ENCODE measurements at places on chromosomes 12 and 14.

DNA sequence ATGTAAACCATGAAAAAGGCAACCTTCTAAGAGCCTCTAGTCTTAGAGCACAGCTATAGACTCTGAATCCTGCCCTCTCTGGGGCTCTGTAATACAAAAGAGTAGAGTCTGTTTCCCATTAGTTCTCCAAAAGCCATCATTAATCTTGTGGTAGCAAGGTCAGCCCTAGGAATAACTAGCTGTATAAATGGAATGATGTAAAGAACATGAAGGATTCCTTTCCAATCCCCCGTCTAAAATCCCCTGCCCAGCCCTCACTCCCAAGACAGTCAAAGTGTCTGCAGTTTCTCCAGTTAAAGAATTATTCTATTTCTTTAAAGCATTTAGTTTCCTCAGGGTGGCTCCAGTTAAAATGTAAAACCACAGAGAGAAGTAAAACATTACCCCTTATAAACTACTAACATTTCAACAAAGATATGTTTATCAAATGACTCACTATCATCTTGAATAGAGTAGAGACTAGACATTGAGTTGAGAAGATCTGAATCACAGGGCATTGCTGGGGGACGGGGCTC, 104.2 kb downstream of the ST8SIA1 start:
- no peak for DNase-seq

- DNase-seq, result no peak
Observed at GRCh38 chr14:90606434-90606833, 209.6 kb downstream of the CALM1 start.

GRCh38 chr12:4032924-4033615, 159.9 kb upstream of the PARP11 start:
- DNase-seq, result no peak

GRCh38 chr14:104563742-104564615, 15.6 kb upstream of the C14orf180 start:
- peak; percentile 72 for DNase-seq

DNA sequence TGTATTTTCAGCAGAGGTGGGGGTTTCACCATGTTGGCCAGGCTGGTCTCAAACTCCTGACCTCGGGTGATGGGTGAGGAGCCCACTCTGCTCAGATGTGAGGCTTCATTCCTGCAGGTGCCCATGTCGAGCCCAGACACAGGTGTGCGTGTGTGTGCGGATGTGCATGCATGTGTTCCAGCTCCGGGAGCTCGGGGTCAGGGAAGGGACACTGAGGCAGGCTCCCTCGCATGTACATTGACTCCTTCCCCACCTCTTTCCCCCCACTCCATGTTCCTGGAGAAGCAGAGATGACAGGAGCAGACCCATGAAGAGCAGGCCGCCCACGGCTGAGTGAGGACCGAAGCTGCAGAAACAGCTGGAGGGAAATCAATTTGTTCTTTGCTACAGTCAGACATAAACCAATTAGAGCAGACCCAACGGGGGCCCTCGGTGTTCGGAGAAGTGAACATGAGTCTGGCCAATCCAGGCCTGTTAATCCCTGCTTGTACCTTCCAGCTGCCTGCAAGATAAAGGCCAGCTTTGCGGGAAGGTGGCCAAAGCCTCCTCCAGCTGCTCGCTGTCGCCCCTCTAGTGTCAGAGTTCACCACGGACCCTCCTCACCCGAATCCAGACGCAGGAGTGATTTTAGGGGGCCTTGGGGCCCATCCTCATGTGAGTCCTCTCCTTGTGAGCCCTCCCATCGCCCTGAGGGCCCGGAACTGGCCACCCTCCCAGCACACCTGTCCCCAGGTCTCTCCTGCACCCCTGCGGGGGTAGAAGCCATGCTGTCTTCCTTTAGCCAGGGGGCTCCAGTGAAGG, 321.0 kb upstream of the RTL1 start:
- no peak for DNase-seq

DNA sequence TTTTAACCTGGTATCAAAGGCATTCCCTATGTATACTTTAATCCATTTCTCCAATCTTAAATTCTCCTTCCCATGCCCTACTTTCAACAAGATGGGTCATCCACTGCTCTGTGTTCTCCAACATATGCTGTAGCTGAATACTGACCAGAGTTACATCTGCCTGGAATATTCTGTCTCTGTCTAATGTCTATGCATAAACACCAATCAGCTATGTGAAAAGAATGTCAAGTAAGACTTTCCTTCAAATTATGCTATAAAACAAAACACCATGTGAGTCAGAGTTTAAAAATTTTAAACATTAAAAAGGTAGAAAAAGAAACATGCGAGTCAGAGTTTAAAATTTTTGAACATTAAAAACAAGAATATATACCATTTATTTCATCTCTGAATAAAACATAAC, 19.3 kb downstream of the NT5DC3 start:
- no peak for DNase-seq

DNA sequence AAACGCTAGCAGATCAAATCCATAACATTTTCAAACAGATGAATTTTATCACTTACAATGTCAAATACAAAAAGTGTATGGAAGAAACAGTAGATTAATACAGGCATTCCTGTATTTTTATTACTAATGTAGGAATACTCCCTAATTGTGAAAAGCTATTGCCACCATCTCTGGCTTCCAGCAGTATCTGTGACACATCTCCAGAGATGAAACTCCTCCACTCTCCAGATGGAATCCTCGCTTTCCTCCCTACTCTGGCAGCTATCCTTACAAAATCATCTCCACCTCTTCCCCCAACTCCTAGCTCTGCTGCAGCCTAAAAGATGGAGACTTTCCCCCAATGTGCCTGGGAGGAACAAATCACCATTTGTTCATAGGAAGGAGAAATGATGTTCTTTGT, 211.4 kb downstream of the SSPN start:
- DNase-seq, result no peak

DNA sequence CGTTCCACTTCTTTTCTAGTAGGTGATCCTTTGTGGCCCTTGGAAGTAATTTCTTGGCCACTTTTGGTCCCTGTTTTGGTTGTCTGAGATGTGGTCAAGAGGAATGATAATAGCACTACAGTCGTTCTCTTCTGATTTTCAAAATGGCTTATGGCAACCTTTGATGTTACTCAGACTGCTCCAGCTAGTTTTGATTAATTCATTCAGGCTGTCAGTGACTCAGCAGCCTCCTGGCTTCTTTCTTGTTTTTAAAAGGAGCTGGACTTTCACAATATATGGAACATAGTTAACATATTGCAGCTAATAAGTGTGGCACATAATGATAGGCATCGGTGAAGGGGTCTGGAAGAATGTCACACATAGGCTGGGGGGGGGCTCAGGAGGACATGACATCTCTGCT, 47.3 kb downstream of the WDR20 start:
- peak; percentile 39 for DNase-seq

DNA sequence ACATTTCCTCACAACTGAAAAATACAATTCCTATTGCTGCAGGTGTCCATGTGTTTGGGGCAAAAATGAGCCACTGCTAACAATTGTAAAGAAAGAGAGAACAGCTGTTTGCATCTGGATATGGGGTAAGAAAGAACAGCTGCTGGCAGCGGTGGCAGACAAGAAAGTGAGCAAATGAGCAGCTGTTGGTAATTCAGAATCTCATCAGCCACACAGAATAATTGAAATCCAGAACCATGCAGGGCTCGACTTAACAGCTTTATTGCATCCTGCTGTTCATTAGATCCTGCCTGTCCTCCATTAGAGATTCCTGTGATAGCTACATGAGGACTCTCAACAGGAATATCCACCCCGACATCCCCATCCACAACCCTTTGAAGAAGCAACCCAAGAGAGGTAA, 62.5 kb upstream of the TSPAN8 start:
- no peak for DNase-seq

- no peak for DNase-seq
Observed at GRCh38 chr14:73227812-73228781, 9.2 kb upstream of the PAPLN start.

DNA sequence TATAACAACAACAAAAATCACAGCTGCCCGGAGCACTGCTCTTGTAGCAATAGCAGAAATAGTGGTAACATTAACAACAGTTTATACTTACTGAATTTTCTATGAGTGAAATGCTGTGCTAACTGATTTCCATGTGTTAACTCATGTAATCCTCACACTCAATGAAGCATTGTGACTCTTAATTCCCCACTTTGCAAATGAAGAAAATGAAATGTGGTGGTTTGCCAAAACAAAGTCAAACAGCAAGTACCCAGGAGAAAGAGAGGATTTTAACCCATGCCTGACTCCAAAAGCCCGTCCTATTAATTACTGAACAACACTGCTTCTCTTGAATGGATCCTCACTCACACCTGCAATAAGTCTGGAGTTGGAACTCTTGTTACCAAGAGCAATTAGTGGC, 123.5 kb downstream of the MED13L start:
- no peak for DNase-seq

DNA sequence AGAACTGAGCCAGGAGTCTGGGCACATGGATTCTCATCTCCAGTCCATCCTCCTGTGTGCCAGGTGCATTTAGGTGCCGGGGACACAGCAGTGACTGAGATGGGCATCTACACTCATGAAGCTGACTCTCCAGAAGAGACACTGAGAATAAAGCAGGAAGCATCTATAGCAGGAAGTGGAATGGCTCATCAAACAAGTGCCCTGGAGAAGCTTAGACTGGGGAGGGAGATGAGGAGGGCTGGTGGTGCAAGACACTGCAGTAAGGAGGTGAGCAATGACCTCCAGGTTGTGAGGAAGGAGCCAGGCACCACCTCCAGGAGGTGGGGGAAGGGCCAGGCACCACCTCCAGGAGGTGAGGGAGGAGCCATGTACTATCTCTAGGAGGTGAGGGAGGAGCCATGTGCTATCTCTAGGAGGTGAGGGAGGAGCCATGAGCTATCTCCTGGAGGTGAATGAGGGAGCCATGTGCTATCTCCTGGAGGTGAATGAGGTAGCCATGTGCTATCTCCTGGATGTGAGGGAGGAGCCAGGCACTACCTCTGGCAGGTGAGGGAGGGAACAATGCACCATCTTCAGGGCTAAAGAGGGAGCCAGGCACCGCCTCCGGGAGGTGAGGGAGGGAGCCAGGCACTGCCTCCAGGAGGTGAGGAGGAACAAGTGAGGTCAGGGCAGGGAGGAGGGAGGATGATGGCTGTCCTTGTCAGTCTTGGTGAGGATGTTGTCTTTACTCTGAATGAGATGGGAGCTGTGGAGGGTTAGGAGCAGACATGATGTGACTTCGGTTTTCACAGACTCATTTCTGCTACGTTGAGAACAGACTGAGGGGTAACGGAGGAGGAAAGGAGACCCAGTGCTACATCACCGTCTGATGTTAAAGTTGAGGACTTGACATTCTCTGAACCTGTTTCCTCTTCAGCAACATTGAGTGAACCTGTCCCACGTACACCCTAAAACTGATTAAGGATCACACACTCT, 961.9 kb upstream of the TMEM132C start:
- no peak for DNase-seq

DNA sequence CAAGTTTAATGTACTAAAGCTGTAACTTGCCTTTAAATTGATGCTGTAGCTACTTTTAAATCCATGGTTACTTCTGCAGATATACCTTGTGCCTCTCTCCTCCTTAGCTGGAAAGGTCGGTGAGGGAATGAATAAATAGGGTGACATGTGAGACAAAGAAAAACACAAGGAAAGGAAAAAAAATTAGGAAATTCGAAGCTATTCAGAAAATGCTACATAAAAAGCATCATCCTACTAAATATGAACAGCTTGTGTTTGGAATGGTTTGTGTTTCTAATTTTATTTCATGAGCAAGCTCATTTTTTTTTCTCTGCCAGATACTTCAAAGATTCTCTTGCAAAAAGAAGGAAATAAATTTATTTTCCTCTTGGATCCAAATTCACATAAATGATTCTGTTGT, 186.3 kb upstream of the NUDT4 start:
- no peak for DNase-seq

GRCh38 chr12:30965613-30965985, 39.1 kb downstream of the TSPAN11 start:
- DNase-seq, result no peak

GRCh38 chr14:99522025-99522401, 40.8 kb downstream of the CCNK start:
- DNase-seq, result no peak

DNA sequence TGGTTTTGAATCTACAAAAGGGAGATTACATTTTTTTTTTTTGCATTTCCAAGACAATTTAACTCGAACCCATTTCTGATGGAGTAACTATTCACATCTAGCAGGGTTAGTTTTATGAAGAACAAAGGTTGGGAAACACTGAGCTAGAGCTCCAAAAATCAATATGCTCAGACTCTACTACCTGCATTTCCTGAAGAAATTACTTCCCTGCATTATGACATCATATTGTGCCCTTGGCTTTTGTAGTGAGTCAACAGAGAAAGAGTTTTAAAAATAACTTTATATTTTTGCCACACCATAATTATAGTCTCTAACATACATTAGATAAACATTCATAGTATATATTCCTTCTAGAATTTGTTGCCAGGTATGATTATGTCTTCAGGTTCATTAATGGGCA, 14.8 kb downstream of the GRIP1 start:
- no peak for DNase-seq

DNA sequence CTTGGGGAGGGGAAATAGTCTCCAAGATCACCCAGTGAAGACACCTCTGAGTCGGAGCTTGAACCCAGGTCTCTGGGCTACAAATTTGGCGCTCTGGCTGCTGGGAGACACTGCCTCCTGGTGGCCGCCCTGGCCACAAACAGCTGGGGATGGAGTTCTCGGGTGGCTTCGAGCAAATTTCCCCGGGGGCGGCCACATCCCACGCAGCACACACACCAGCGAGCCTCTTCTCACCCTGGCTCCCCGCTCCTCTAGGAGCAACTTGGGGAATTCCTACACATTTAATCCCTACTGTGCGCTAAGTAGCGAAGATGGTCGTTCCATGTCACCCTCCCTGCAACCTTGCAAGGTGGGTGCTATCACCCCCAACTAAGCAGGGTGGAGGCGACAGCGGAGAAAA, 66.2 kb upstream of the BEGAIN start:
- DNase-seq, result no peak

GRCh38 chr12:14278294-14278953, 87.1 kb upstream of the ATF7IP start:
- DNase-seq, result no peak

DNA sequence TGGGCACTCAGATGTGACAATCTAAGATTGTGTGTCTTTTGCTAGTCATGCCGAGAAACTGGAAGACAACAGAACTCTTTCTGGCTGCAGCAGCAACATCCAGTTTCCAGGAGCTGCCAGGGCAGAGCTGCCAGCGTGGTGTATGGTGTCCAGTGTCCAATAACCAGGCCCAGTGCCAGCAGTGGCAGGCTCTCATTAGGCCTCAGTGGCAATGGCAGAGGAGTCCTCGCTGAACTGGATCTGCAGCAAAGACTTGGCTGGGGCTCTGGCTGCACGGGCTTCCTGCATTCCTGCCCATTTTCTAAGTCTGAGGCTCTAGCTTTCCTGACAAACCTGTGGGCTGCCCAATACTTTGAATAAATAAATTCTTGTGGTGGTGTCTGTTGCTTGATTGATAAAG, 26.2 kb upstream of the PPM1A start:
- no peak for DNase-seq

GRCh38 chr12:92735131-92735721, 32.4 kb downstream of the PLEKHG7 start:
- DNase-seq, result no peak

DNA sequence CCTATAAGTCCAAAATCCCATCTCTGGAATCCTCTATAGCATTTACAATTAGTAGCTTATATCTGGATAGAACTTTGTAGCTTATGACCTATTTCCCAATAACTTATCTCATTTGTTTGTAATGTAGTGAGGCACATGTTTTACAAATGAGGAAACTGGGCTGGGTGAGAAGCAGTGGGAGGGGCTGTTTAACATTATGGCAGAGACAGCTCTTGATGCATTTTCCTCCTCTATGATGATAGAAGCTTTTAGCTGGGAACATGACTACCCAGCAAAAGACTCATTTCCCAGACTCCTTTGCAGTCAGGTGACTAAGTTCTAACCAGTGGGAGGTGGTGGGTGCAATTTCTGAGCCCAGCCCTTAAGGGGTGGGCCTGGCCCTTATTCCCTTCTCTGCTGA, 179.7 kb downstream of the TTC8 start:
- no peak for DNase-seq
